ENCODE measurements at places on chromosomes 6 and 20. TPM values are rescaled to one million over a fixed set of nuclear protein-coding genes. Genes with fewer than 3 reads are reported as not detected.

Gene CCNC
- 15.1 TPM for total RNA-seq

Gene GSTA2
- total RNA-seq: not detected

Gene RIPOR3
- 6.5 TPM for total RNA-seq

Gene MCCD1
- not detected for total RNA-seq

Gene SLC17A4
- not detected for total RNA-seq

Gene IBTK
- total RNA-seq: 28.5 TPM

Gene RGS17
- total RNA-seq: 0.16 TPM

Gene CCHCR1
- 13.3 TPM for total RNA-seq

Gene PLCB1
- 6.0 TPM for total RNA-seq

Gene OR2J3
- not detected for total RNA-seq

Gene MUC21
- not detected for total RNA-seq

Gene LPA
- total RNA-seq: not detected

Gene TRIM40
- total RNA-seq: not detected

Gene PRRT1
- 1.0 TPM for total RNA-seq

DNA sequence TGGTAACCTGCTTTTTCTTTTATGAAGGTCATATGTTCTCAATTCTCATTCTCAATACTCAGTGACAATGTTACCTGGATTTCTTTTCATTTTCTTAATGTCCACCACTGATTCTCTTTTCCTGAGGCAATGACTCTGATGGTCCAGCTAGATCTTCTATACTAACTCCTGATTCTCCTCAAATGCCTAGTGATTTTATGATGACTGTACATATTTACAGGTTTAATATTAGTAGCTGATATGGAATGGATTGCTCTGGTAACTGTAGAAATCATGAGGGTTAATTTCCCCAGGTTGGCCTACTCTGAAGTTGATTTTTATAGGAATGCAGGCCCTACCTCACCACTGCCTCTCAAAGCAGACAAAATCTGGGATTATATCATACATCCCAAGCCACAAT, 308.6 kb upstream of the CNR1 start:
- DNase-seq: no peak

GRCh38 chr6:79737172-79737571, 106.0 kb downstream of the SH3BGRL2 start:
- no peak for DNase-seq

- no peak for DNase-seq
These were observed 683.7 kb downstream of the EPM2A start for GRCh38 chr6:145051661-145052060.

GRCh38 chr6:115767931-115768330, 292.8 kb downstream of the FRK start:
- no peak for DNase-seq

GRCh38 chr6:126217497-126217896, 122.4 kb upstream of the CENPW start:
- DNase-seq: no peak

DNA sequence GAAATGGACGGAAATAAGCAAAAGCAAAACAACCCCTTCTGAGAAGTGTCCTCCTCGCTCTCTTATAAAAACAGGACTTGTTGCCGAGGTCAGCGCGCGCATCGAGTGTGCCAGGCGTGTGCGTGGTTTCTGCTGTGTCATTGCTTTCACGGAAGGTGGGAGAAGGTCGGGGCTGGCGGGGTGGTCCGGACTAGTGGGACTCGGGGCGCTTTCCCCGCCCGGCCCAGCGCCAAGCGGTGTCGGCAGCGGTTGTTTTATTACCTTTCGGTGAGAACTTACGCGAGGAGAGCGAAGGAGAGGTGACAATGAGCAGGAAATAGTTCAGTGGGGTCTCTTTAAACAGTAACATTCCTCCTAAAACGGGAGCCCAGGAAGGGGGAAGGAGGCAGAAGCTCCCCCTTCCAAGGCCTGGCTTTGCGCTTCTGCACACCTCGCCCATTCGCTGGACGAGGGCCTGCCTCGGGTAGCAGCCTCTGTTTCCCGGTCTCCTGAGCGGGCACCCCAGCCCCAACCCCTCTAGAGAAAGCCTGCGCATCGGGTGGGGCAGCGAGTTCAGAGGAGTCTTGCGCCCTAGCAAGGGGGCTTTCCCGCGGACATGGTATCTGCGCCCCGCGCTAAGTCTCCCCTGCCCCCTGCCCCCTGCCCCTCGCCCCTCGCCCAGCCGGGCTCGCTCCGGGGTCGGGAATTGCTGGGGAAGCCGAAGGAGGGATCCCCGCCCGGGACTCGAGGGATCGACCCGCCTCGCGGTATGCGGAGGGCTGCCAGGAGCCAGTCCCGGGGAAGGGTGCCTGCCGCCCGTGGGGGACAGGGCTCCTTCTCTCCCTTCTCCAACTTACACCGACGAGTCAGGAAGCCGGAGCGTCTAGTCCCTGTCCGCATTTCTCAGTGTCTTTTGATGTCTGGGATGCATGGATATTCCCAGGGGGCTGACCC, 1.2 kb upstream of the TBXT start:
- no peak for DNase-seq

DNA sequence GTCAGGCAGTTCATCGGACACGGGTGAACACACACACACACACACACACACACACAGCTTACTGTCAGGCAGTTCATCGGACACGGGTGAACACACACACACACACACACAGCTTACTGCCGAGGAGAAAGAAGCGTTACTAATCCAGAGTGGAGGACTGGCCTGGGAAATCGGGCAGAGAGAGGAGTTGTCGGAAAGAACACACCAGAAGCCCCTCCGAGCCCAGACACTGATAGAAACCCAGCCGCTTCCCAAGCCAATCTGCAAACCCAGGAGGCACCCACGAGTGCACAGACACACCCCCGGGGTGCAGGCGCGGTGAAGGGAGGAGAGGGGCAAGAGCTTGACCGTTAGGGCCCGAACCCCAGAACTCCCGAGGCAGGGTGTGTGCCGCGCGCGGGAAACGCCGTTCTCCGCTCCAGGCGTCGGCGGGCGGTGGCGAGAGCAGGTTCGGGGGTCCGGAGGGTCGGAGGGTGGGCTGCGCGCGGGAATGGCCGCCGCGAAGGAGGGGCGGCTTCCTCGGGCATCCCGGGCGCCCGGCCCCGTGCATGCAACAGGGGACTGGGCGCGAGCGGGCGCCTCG, 636 bp downstream of the ELOVL2 start:
- DNase-seq: no peak

- no peak for DNase-seq
These were observed 1.7 kb upstream of the RTEL1 start for GRCh38 chr20:63656451-63656850.

- DNase-seq: no peak
These were observed 266.2 kb upstream of the ZFP64 start for GRCh38 chr20:52457826-52458225.

DNA sequence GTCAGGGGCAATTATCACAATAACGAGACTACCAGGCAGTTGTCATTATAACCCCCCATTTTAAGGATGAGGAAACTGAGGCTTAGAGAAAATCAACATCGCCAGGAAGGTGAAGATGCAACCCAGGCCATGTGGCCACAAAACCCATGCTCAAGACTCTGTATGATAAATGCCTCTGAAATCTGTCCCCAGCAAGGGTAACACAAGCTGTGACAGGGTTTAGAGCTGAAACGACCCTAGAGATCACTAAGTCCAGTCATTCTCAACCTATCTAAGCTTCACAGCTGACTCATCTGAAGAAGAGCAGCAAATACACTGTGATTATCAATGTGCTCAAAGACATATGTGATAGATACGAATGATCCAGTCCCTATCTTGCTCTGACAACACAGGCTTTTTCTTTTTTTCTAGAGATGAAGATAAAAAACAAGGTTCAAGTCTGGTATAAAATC, 47.0 kb downstream of the ARHGAP18 start:
- no peak for DNase-seq

GRCh38 chr20:12573442-12573841, 435.3 kb upstream of the SPTLC3 start:
- DNase-seq: no peak

GRCh38 chr20:54028276-54029011, 42.0 kb downstream of the BCAS1 start:
- no peak for DNase-seq

DNA sequence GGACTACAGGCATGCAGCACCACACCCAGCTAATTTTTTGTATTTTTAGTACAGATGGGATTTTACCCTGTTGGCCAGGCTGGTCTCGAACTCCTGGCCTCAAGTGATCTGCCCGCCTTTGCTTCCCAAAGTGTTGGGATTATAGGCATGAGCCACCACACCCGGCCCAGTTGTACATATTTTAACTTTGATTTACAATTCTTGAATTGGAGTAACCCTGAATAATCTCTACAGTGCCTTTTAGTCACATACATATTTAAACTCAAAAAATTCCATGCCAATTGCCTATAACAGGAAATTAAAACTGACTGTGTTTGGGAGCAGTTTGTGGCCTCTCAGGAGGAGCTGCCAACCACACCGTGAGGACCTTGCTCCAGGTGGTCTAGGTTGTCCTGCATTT, 199.8 kb upstream of the PDE10A start:
- no peak for DNase-seq

- DNase-seq: no peak
These were observed 368.3 kb upstream of the GJE1 start for GRCh38 chr6:141764388-141764787.

DNA sequence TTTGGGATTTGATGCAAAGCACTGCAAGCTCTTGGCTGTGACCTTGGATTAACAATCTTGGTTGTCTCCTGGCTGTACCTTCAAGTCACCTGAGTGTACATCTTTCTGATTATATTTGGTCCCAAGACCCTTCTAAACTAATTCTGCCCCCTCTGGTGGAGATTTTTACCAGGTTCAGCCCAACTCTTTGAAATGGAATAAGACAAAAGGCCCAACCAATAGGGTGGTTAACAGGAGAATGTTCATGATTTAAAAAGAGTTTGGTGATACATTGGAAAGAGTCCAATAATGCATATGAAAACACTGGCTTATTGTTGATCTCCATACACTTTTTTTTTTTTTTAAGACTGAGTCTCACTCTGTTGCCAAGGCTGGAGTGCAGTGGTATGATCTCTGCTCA, 77.5 kb upstream of the CD83 start:
- DNase-seq: no peak

DNA sequence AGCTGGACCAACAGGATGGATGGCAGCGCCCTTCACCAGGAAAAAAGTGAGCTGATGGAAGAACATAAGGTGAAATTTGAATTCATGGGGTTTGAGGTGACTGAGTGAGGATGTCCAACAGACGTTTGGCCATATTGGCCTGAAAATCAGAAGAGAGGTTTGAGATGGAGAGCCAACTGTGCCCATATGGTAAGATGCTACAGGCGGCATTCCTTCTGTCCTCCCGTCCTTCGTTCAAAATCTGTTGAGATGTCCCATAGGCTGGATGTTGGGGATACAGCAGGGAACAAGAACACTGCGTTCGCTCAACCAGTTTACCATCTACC, 468 bp upstream of the CMTR1 start:
- no peak for DNase-seq

DNA sequence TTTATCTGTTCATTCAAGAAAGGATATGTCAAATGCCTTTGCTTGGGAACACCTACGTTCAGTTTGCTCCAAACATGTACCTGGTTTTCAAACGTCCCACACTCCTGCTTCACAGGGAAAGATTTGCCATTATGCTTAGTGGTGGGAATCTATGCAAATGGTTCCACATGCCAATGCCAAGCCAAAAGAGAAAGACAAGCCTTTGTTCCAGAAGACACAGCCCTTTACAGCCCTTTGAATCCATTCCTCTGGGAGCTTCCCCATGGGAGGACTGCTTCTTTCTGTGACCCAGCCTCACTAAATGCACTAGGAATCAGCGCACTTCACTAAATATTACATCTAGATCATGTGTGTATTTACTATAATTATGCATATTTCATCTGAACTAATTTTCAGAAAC, 619.5 kb downstream of the PRKN start:
- no peak for DNase-seq

GRCh38 chr20:57383447-57384347, 7.5 kb upstream of the RBM38 start:
- no peak for DNase-seq

DNA sequence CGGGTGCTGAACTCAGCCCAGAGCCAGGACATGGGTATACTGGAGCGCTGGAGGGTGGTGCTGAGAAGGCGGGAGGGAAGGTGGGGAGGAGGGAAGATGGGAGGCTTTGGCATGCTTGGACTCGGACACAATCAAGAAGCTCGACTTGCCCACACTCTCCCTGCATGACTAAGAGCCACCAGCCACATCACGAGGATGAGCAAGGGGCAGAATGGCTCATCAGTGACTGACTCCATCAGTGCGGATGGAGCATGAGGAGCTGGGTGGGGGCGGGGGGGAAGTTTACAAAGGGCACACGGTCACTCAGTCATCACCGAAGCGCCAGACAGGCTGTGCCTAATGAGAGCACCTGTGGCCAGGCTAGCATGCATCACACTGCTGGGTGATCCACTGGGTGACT, 222.8 kb downstream of the KIF16B start:
- no peak for DNase-seq

DNA sequence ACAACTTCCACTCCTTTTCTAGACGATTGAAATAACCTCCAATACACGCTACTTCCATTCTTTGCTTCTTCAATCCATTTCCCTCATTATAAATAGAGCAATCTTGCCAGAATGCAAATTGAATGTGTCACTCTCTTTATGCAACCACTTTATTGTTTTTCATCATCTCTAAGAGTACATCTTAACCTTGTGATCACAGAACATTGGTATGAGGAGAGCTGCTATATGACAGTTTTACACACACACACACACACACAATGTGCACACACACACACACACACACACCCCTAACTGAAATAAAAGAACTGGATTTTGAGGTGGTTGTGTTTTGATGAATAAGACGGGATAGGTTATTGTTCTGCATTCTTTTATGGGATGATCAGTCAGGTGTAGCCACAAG, 187.0 kb downstream of the HDGFL1 start:
- DNase-seq: no peak

- no peak for DNase-seq
These were observed 26.7 kb downstream of the FOXA2 start for GRCh38 chr20:22557403-22558276.

DNA sequence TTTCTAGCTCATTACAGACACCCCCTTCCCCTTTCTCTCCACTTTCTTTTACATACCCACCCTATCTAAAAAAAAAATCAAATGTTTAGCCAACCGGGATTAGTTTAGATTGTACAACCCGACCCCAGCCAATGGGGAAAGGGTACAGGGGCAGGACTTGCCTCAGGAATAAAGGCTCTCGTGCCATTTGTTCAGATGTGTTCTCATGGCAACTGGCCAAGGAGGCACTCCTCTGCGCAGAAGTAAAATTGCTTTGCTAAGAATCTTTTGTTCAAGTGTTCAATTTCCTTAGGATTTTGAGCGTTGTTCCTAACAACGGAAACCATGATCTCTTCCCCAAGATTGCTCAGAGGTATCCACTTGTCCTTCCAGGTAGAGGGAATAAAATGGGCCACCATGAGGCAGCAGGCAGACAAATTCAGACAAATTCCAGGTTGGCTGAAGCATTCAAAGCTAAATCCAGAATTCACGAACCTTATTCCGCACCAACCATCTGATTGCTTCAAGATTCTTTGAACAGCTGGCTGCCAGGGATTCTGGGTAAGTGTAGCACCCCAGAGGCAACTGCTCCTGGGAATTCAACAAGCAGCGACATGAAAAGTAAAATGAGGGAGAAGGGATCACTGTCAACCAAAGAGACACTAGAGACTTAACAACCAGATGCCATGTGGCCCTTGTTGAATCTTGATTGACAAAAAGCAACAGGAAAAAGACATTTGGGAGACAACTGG, 431.8 kb downstream of the PREX1 start:
- no peak for DNase-seq

Data from left ventricle myocardium inferior (tissue), 1 donor.